WTC11 (cell line): ENCODE measurements at places on chromosomes 2 and 18. TPM values are rescaled to one million over a fixed set of nuclear protein-coding genes. Genes with fewer than 3 reads are reported as not detected.

DNA sequence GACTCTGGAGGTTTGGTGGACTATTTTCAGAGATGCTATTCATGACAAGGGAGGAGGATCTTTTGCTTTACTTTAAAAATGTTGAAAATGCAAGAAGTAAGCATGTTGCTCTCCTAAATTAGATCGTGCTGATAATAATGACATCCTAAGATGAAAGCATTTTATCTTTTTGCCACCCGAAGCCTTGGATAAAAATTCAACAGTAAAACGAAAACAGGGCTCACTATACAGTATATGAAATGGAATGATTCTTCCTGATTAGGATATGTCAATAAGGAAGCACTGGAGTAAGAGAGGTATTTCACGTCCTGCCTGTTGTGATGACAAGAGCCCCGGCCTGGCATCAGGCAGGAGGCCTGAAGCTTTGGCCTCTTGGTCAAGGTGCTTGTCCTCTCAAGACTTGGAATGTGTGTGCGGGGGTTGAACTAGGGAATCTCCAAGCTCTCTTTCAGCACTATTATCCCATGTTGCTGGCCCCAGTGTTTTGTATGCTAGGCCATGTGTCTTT is 306.0 kb downstream of the MTX2 start:
- H3K27me3 ChIP-seq, result no peaks in the 10 kb centered on the region
- no peaks in the 10 kb centered on the region for H3K36me3 ChIP-seq
- no peak for DNase-seq
- no peak overlapping the region for H3K4me3 ChIP-seq

DNA sequence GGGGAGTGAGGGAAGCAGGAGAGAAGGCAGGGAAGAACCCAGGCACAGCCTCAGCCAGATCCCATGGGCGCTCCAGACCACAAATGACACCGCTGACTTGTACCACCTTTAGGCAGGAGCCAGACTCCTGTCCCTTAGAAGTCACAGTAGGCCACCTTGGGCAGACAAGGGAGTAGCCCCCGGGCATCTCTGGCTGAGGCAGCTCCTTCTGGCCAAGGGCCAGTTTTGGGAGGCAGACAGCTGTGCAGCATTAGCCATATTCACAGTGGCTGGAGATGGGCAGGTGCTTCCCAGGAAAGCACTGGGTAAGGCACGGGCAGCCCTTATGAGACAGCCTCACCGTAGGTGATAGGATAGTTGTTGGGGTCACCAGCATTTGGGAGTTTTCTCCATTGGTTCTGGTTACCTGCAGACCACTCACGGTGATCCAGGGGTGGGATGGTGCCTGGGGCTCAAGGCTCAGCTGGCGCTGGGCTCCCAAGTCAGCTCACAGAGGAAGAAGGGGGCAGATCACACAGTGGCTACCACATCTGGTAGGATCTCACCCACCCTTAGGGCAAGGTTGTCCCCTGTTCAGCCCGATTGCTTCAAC is 2.1 kb downstream of the ASTL start:
- H3K4me1 ChIP-seq, result peaks cover 10% of the 10 kb centered on the region
- DNase-seq, result no peak
- no peaks in the 10 kb centered on the region for H3K27me3 ChIP-seq
- H3K27ac ChIP-seq, result no peak overlapping the region

DNA sequence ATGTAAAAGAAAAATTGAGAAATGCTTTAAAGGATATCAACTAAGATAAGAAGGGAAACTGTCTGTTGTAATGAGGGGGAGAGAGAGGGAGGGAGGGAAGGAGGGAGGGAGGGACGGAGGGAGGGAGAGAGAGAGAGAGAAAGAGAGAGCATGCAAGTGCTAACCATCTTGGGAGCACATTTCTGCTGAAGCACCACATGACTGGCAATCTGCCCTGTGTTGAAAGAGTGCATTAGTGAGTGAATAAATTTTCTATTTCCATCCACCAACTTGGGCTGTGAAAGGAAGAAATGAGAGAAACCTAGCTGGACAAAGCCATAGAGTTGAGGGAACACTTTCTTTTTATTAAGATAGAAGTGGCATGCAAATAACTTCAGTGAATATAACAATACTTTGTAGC is 110.7 kb downstream of the TMX3 start:
- no peaks in the 10 kb centered on the region for H3K36me3 ChIP-seq
- DNase-seq, result no peak
- no peak overlapping the region for H3K4me3 ChIP-seq
- no peaks in the 10 kb centered on the region; the same call in 1 of the 2 replicates for H3K4me1 ChIP-seq
- H3K27me3 ChIP-seq, result no peaks in the 10 kb centered on the region

DNA sequence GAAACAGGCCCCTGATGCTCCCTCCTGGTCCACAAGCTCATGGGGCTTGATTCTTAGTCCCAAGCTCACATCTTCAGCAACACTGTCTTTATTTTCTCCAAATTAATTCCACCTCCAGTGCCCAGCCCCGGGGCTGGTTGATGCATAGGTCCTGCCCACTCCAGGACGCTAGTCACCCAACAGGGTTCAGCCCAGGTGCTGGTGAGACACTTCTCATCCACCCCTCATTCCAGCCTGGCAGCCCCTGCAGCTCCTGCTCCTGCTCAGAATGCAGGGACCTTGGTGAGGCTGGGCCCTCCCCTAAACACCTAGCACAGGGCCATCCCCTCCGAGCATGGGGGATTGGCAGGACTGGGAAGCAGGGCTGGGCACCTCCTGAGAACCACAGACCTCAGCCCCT is 25.7 kb downstream of the STEAP3 start:
- 0 out of 2 replicates have a peak, but pooled peaks cover 3% of the 10 kb centered on the region for H3K4me1 ChIP-seq
- H3K27me3 ChIP-seq, result no peaks in the 10 kb centered on the region; the same call in 1 of the 2 replicates
- no peak overlapping the region for H3K27ac ChIP-seq
- DNase-seq, result no peak
- H3K36me3 ChIP-seq, result peaks cover 38% of the 10 kb centered on the region

DNA sequence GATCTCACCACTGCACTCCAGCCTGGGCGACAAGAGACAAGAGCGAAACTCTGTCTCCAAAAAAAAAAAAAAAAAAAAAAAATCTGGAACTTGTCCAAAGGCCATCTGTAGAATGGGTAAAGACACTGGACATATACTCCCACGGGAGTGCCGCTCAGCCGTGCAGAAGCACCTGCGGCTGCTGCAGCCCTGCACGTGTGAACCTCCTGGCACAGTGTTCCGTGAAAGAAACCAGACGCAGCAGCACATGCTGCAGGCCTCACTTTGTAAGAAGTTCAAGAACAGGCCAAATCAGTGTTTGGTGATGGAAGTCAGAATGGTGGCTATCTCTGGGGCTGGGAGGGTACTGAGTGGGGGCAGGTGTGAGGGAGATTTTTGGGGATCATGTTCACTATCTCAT is 6.5 kb downstream of the CHRND start:
- H3K4me3 ChIP-seq, result no peak overlapping the region
- peaks cover 4% of the 10 kb centered on the region; the same call in 1 of the 2 replicates for H3K36me3 ChIP-seq
- H3K4me1 ChIP-seq, result peaks cover 12% of the 10 kb centered on the region

DNA sequence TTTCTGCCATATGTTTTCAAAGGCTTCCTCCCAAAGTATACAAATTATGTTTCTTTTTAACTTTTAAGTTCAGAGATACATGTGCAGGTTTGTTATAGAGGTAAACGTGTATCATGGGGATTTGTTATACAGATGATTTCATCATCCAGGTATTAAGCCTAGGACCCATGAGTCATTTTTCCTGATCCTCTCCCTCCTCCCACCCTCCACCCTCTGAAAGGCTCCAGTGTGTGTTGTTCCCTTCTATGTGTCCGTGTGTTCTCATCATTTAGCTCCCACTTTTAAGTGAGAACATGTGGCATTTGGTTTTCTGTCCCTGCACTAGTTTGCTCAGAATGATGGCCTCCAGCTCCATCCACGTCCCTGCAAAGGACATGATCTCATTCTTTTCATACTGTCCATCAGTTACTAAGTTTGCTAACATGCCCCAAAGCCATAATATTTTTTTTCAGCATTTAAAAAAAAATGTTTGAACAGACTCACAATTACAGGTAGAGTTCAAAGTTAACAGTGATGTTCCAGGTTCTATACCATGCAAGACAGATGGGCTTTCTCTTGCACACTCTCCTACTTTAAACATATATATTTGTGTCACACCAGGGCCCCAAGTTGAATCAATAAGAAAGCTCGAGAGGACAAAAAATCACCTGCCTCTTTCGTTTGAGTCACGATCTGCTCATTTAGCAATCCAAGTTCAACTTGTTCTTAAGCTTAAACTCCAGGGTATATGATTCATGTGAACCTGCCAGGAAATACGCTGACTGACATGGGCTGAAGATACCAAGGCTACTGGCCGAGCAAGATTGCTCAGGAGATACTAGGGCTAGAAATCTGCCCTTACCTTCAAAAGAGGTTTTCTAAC is 77.6 kb downstream of the AP1S3 start:
- H3K27me3 ChIP-seq, result no peaks in the 10 kb centered on the region; the same call in 1 of the 2 replicates
- H3K36me3 ChIP-seq, result no peaks in the 10 kb centered on the region
- no peak for DNase-seq
- H3K4me1 ChIP-seq, result no peaks in the 10 kb centered on the region

DNA sequence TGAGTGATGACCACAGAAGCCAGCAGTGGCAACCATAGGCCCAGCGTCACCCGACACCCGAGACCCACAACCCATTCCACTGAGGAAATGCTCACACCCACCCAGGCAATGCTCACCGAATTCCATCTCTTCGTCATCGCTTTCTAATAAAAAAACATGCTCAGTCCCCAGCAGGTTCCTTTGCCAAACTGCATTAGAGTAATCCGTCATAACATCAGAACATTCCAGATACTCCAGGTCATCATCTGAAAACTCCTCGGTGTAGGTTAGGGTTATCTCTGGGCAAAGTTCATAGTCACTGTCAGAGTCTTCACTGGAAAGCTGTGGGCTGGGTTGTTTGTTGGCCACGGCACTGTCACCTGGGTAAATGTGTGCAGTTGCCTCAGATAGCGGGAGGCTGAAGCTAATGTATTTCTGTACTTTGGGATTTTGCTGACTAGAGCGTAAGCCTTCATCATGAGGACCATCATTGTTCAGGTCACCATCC is 49.3 kb downstream of the ALPK2 start:
- no peak overlapping the region for H3K4me3 ChIP-seq
- H3K27me3 ChIP-seq, result no peaks in the 10 kb centered on the region
- no peak for DNase-seq
- peaks cover 3% of the 10 kb centered on the region for H3K36me3 ChIP-seq
- H3K27ac ChIP-seq, result no peak overlapping the region

- H3K4me3 ChIP-seq, result no peak overlapping the region
- H3K27ac ChIP-seq, result no peak overlapping the region
- H3K4me1 ChIP-seq, result peaks cover 5% of the 10 kb centered on the region; the same call in 1 of the 2 replicates
- peaks cover 13% of the 10 kb centered on the region for H3K27me3 ChIP-seq
- peaks cover 7% of the 10 kb centered on the region for H3K36me3 ChIP-seq
- no peak for DNase-seq
Measured at GRCh38 chr2:98093146-98093545, 6.2 kb downstream of the VWA3B start.

Gene LRATD1
- total RNA-seq, result 2.3 to 3.0 TPM (median 2.5 TPM) in 3 replicates

Gene CRYGC
- total RNA-seq, result not detected in 3 replicates

Gene FEV
- not detected in 3 replicates for total RNA-seq

Gene GKN1
- total RNA-seq, result not detected in 3 replicates

Gene DIPK1C
- not detected in 3 replicates for total RNA-seq

Gene CABYR
- total RNA-seq, result 12.9 to 19.3 TPM (median 16.1 TPM) in 3 replicates
